ENCODE measurements at places on chromosomes 5 and 9.
A peak's percentile ranks its signal among the peaks of the same experiment; 100 is the strongest.

- no peak for DNase-seq
These were observed 9.3 kb downstream of the OR1N2 start for GRCh38 chr9:122562134-122562760.

DNA sequence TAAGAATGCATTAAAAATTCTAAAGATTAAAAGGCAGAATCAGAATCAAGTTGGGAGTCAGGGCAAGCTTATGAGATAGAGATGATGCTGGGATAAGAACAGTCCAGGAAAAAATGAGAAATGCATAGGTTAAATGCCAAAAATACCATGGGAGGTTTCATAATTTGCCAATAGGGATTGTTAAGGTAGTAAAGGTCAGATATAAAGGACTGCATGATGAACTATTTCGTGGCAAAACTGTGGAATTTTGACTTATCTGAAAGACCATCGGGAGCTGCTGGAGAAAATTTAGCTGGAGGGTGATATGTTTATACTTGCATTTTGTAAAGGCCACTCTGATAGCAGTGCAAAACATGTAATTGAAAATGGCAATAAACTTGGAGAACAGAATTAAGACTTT lies 1872.8 kb upstream of the ACO1 start:
- no peak for DNase-seq

GRCh38 chr5:170562875-170563228 lies 59.0 kb downstream of the KCNIP1 start:
- DNase-seq = no peak

DNA sequence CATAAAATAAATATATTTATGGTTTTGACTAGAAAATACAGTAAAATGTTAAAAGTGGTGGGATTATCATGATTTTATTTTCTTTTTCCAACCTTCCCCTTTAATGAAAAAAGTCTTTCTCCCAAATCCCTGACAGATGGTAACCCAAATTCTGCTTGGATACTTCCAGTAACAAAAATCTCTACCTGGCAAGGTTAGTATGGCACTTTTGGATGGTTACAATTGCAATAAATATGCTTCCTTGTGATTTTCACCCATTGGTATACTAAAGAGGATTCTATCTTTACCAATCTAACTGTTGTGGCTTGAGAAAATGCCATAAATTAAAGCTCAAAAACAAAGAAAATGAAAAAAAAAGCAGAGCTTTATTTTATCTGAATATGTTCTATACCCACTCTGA lies 62.8 kb downstream of the GABRB2 start:
- no peak for DNase-seq

- DNase-seq = no peak
These were observed 110.9 kb upstream of the ADAMTSL1 start for GRCh38 chr9:18362901-18363685.

- no peak for DNase-seq
These were observed 46.3 kb downstream of the SMIM15 start for GRCh38 chr5:61115968-61116367.

DNA sequence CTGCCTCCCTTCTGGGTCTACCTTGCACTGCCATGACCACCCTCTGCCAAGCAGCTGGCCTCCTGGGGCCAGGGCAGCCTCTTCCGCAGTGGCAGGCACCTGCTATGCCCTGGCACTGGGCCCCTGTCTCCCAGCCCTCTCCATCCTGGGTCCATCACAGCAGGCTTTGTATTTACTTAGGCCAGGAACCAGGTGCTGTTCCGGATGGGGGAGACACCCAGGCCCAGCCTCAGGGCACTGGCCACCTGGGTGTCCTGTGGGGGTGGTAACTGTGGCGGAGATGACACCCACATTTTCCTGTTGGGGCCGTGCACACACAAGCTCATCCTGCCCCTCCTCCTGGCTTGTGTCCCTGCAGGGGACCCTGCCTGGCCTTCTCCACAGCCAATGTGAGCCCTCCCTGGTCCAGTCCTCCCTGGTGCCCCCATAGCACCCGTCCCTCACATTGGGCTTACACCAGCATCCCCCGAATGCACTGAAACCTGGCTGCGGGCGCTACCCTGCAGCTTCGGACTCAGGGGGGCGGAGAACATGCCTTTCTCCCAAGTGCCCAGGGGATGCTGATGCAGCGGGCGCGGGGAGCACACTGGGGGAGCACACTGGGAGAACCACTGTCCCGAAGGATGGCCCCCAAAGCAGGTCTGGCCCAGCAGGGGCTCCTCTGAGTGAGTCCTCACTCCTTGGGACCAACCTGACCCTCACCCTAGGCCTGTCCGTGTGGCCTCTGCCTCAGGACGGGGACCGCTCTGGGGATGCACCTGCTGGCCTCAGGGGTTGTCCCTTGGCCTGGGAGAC lies 17.9 kb downstream of the FAM163B start:
- DNase-seq = peak; percentile 80

GRCh38 chr5:157372472-157372822 lies 87.6 kb upstream of the NIPAL4 start:
- DNase-seq = no peak

DNA sequence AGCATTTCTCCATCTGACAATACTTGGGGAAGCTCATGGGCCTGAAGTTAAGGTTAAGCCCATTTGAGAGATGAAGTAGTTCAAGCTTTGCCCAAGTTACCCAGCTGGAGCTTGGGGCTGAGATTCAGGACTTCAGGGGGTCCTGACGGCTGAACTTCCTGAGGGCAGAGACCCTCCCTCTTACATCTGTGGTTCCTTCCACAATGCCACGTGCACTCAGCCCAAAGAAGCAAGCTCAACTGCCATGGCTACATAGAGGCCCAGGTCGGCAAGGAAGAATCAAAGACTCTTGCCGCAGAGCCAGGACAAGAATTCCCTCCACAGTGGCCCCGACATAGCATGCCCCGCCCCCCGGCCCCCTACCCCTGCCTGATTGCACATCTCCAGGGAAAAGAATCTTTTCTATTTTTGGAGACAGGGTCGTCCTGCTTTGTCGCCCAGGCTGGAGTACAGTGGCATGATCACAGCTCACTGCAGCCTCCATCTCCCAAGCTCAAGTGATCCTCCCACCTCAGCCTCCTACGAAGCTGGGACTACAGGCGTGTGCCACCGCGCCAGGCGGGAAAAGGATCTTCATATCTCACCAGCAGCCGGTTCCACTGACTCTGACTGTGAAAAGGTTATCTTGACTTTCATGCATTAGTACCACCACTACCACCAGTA lies 9.2 kb downstream of the PHF19 start:
- DNase-seq = no peak

- DNase-seq = no peak
These were observed 714 bp upstream of the CETN3 start for GRCh38 chr5:90410178-90410762.

- no peak for DNase-seq
These were observed 85.9 kb downstream of the BOD1 start for GRCh38 chr5:173530547-173530946.

DNA sequence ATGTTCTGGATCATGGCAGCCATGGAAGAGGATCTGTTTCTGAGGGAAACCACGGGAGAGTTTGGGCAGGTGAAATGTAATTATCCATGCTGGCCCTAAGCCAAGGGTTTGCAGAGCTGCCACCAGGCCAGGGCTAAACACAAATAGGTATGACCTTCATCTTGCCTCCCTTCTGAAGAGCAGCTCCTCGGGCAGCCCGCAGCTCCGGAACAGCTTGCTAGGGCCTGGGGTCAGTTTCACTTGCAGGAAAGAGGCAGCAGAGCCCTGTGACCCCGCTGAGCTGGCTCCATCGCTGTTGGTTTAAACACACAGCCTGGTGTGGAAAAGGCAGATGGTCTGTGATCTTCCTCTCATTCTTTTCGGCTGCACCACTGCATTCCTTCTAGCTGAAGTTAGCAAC lies 141.4 kb downstream of the TMEM38B start:
- peak; percentile 50 for DNase-seq

DNA sequence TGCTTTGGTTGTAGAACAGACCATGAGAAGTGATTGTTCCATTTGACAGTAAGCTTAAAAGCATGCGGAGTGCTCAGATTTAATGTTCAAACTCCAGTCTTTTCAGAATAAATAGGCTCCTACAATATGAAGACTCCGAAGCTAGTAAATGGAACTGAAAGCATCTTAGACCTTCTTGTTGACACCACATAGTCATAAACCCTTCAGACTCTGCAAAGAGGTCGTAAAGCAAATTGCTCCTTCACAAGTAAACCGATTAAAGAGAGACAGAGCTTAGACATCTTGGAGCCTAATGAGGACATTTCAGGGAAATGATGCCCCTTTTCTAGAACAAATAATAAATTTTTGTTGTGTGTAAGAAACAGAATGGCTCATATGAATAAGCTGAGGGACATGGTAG lies 511.0 kb upstream of the RIOK2 start:
- no peak for DNase-seq

DNA sequence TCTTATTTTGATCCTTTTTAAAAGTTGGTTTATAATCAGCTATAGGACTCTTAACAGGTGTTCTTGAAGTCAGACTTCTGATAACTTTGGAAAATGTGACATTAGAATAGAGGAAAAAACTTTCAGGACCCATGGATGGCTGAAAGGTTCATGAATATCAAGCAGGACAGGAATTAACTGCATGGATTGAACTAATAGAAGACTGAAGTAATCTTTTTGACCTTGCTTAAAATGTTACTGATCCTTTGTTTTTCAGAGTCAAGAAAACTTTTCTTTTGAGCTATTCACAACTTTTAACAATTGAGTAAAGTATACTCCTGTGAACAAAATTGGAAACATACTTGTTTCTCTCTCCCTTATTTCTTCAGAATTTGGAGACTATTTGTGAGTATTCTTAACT lies 79.2 kb downstream of the PLK2 start:
- no peak for DNase-seq

GRCh38 chr9:130661451-130662098 lies 2.8 kb upstream of the PRDM12 start:
- DNase-seq = no peak

GRCh38 chr5:82622711-82623514 lies 344.8 kb upstream of the RPS23 start:
- DNase-seq = no peak

DNA sequence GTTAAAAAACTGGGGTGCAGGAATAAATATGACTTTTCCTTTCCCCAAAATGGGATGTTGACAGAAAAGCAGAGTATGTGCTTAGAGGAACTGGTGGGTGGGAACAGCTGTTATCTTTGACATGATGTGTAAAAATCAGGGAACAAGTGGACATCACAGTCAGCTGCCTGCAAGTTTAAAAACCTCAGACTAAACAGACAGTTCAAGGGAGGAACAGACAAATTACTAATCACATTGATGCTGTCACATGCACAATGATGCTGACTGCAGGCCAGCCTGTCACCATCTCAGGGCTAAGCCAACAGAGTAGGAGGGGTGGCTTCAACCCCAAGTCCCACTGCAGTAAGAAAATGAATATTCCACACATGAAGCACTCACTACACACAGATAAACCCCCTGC lies 38.2 kb upstream of the UBAP2 start:
- DNase-seq = no peak

DNA sequence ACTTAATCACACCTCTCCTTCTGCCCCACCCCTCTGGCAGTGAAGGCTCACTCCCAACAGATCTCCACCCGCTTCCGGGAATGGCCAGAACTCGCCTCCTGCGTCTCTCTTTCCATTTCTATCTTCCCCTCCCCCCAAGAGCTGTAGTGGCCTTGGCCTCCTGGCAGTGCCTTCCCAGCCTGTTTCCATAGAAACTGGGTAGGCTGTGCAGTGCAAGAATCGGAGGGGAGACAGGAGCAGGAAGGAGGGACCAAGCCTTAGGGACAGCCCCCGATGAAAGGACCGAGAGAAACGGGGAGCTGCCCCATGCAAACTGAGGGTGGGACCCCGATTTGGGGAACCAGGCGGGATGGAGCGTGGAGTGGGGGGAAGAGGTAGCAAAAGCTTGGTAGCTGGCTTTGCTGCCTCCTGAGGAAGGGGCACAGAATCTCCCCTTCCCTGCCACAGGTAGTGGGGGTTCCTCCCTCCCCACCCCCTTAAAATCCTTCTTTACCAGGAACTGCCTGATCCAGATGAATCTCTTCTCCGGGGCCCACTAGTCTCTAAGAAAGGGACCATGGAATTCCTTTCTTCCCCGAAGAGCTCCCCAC lies 4.5 kb upstream of the PCDH1 start:
- DNase-seq = peak; percentile 22

- no peak for DNase-seq
These were observed 253.8 kb downstream of the BNC2 start for GRCh38 chr9:16616686-16617085.

DNA sequence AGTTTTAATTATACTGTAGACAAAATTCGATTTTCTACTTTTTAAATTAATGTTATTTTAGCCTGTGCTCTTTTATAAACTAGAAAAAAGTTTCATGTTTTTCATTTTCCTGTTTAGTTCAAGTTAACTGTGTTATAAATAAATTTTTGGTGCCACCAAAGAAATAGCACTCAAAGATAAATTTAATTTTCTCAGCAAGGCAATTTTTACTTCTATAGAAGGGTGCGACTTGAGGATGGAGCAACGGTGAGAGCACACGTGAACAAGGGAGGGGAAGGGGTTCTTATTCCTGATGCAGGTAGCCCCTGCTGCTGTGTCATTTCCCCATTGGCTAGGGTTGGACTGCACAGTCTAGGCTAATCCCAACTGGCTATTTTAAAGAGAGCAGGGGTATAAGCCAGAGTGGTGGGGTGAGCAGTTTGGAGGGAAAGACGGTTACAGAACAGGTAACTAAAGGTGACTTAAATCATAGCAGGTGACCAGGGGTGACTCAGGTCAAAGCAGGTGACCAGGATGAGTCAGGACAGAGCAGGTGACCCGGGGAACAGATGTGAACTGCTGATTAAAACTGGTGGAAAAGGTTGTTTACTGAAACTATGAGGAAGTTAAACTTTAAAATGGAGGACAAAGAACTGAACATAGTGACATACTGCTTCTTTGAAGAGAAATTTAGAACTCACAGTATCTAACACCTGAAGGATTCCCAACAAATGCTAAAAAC lies 104.6 kb upstream of the GPBP1 start:
- DNase-seq = no peak

Data from NCI-H1092 (cell line).